Fibroblast of skin of scalp (primary cell): ENCODE measurements at places on chromosomes 13 and 19.

- no peak for DNase-seq
Observed at GRCh38 chr19:46386996-46387712, 26.2 kb downstream of the CCDC8 start.

DNA sequence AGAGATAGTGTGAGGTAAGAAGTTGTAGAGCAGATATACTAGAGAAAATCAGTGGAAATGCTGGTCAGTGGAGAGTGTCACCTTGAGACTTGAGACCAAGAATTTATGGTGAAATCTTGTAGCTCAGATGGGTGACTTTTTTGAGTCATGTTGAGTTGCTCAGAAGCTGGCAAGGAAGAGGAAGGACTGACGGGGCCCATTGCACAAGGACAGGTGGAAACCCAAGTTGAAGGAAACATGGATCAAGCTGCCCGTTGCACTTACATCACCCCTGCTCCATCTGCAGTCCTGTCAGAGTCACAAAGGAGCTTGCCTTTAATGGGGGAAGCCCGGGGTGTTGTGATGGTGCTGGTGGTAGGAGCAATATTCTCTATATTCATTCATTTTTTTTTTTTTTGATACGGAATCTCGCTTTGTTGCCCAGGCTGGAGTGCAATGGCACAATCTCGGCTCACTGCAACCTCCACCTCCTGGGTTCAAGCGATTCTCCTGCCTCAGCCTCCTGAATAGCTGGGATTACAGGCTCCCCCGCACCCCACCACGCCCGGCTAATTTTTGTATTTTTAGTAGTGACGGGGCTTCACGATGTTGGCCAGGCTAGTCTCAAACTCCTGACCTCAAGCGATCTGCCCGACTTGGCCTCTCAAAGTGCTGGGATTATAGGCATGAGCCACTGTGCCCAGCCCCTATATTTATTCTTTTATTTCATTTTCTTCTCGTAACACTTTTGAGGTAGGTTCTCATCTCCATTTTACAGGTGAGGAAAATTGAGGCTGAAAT lies 27.4 kb downstream of the UBAC2 start:
- DNase-seq: no peak

GRCh38 chr13:80499536-80500290 lies 158.8 kb upstream of the SPRY2 start:
- peak; percentile 43 for DNase-seq

- no peak for DNase-seq
Observed at GRCh38 chr13:48679941-48680680, 26.4 kb downstream of the CYSLTR2 start.

DNA sequence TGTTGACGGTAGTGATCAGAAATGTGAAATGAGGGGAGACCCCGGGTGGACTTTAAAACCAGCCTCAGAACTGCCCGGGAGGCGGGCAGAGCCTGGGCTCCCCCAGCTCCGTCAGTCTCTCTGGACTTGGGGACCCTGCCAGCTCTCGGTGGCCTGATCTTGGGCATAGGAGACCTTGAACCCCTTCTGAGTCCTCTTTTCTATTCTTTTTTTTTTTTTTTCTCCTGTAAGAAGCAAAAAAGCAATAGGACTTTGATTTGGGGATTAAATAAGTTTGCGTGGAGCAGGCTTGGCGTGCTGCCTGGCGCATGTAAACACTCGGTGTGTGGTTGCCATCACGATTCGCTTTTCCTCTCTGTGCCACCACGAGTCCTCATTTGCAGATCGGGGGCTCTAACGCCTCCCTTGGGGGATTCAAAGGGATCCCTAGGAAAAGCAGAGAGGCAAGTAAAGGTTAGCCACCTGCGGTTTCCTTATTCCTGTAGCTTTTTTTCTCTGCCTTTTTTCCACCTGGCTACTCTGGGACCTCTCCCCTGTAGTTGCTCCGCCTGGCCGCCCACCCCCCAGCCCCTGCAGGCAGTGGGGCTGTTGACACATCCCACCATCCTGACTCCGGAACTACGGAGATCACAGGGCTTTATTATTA lies 1.3 kb downstream of the SAFB start:
- DNase-seq: peak; percentile 25

DNA sequence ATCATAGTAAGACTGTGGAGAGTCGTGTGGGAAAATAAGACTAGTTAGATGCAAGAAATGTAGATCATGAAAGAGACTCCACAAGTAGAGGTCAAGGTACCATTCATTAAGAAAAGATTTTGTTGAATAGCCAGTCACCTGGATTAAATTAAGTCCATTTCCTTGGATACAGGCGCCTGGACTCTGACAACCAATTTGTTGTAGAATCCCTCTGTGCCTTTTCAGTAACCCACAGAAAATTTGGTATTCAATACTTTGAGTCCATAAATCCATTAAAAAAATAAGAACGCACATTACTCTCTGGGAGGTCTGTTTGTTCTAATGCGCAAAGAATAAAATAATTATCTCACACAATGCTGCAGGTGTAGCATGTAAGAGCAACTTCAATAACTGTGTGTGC lies 469.4 kb downstream of the KLF12 start:
- no peak for DNase-seq

DNA sequence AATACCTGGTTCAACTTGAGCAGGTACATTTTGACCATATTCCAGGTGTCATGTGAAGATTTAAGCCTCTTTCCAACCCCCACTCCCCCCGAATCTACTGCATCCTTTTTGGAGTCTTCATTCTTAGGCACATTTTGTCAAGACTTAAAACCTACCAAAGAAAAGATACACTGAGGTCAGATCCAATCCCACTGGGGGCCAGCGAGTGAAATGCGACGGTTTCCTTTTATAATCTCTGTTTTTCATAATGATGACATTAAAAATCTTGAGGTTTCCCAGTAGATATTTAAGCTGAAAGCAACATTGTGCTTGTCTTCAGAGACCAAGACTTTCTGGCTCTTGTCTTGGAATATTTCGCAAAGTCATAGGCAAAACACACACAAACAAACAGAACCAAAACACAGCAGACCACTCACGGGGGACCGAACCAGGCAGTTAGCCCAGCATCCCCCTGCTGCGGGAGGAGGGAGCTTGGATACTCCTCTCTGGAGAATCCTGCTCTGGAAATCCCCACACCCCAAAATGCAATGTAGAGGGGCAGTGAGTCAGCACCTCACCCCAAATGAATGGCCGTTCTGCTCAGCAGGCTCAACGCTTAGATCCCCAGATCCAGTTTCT lies 506 bp upstream of the GAS6 start:
- no peak for DNase-seq

- no peak for DNase-seq
Observed at GRCh38 chr13:74778946-74779345, 644.7 kb upstream of the KLF12 start.

- peak; percentile 98 for DNase-seq
Observed at GRCh38 chr19:58554494-58555368, at the start of gene CHMP2A. Gene CHMP2A, minus strand, starts transcription at chr19:58555105. Its CDS starts 893 bp downstream, at chr19:58554212.

- no peak for DNase-seq
Observed at GRCh38 chr13:42492372-42492920, 81.5 kb upstream of the TNFSF11 start.

GRCh38 chr13:44388427-44389059 lies 14.9 kb downstream of the SERP2 start:
- no peak for DNase-seq
